T-helper 17 cell (primary cell): ENCODE measurements at places on chromosomes 12 and 14. TPM values are rescaled to one million over a fixed set of nuclear protein-coding genes. Genes with fewer than 3 reads are reported as not detected.

DNA sequence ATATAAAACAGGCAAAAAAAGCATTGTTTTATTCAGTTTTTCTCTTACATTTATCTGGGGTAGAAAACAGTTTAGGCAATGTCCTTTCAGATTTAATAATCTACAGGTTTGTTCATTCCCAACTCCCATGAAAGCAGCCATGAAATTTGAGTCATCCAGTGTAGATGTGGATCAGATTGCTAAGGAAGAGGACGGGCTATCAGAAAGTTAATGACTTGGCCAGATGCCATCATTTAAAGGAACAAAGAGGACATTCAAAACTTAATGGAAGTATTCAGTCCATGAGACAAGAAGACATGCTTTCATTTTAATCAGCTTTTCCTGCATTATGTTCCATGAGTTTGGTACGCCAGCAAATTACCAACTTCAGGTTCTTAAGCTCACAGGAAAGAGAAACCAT is 31.1 kb upstream of the POC1B start:
- H3K4me3 ChIP-seq, result no peak overlapping the region
- H3K27ac ChIP-seq, result no peak overlapping the region
- no peak for DNase-seq

DNA sequence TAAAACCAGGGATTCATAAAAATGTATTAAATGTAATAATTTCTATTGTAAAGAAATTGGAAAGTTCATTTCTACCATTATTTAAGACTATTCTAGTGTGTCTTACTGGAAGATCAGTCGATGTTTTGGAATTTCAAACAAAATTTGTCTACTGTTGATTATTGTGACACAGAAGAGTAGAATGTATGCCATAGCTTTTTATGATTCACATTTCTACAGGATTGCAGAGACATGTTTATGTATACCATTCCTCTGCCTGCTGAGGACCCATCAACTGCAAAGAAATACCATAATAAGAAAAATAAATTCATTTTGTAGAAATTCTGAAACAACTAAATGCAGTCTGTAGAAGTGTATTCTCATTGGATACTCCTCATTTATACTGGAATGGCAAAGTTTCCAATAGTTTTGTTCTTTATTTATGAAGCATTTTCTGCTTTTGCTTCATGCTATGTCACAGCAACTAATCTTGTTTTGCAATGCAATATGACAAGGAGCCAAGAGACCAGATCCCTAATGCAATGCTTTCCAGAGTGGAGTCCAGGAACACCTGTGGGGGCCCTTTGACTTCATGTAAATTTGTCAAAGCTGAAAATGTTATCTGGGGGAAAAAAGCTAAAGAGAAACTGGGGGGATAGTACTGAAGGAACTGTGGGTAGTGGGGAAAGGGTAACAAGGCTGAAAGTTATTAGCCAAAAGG is 172.9 kb upstream of the LRIG3 start:
- peaks cover 4% of the 10 kb centered on the region for H3K27me3 ChIP-seq
- no peaks in the 10 kb centered on the region for H3K36me3 ChIP-seq
- H3K27ac ChIP-seq, result no peak overlapping the region
- no peak for DNase-seq

DNA sequence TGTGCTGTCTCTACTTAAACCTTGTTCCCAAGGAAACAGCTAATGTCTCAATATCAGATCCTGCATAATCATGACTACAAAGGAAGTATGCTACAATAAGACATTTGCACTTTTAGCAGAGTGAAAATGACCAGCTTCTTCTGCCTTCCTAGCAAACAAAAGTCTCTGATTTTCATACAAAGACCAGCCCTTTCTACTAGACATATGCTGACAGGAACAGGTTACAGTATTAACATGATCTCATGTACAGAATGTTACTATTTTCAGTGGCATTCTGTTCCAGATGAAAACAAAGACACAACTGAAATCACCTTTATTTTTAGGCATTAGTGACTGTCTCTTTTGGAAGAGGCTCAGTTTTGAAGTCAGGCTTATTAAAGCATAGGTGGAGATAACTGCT is 228.6 kb downstream of the MED13L start:
- no peak overlapping the region for H3K27ac ChIP-seq
- H3K4me3 ChIP-seq, result no peak overlapping the region
- peaks cover 27% of the 10 kb centered on the region for H3K4me1 ChIP-seq

- H3K4me3 ChIP-seq, result no peak overlapping the region
- no peak for DNase-seq
- peaks cover 19% of the 10 kb centered on the region for H3K27me3 ChIP-seq
- H3K4me1 ChIP-seq, result peaks cover 3% of the 10 kb centered on the region
- no peaks in the 10 kb centered on the region for H3K36me3 ChIP-seq
Measured at GRCh38 chr12:6392504-6392903, 8.5 kb downstream of the LTBR start.

DNA sequence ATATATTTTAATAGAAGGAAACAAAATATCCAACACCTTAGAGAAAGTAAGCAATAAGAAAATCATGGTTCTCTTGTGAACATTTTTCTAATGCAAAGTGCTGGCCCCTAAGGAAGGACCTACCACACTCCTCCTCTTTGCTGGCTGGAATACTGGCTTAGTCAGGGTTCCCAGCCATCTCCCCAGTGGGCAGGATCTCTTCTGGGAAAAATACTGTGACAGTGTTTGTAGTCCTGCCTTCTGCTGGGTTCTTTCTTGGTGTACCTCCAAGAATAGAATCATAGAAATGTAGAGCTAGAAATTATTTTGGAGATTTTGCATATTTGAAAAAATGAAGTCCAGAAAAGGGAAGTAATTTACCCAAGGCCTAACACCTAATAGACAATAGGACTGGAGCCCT is 31.9 kb downstream of the KCNMB4 start:
- no peak for DNase-seq
- no peaks in the 10 kb centered on the region for H3K27me3 ChIP-seq
- no peaks in the 10 kb centered on the region for H3K4me1 ChIP-seq
- H3K27ac ChIP-seq, result no peak overlapping the region
- no peak overlapping the region for H3K4me3 ChIP-seq
- peaks cover 8% of the 10 kb centered on the region for H3K36me3 ChIP-seq

DNA sequence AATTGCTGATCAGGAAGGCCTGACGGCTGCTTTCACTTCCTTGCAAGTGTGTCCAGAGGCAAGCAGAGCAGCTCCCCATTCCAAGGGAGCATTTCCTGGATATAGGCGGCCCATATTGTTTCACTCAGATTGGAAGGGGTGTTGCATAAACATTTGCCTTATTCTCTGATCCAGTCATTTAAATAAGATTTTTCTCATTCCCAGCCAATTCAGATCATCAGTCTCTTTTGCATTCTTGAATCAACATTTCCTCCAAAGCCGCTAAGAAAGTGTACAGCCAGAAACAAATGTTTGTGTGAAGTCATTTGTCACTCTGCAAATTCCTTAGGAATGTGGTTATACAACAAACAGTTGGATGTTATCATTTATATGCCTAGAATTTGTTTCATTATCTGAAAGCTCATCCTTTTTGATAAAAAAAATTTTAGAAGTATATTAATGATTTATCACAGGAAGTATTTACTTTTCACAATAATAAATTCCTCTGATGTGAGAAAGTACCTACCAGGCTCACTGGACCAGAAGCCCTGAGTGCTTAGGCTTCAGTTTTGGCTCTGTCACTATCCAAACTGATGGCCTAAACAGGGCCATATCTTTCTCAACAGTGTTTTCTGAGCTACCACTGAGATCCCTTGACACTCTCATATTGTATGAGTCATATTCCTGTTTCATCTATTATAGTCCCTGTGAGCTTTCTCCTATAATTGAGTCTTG is 379.6 kb downstream of the CCDC91 start:
- no peak overlapping the region for H3K4me3 ChIP-seq
- H3K27me3 ChIP-seq, result no peaks in the 10 kb centered on the region
- no peak for DNase-seq
- peaks cover 2% of the 10 kb centered on the region for H3K36me3 ChIP-seq

DNA sequence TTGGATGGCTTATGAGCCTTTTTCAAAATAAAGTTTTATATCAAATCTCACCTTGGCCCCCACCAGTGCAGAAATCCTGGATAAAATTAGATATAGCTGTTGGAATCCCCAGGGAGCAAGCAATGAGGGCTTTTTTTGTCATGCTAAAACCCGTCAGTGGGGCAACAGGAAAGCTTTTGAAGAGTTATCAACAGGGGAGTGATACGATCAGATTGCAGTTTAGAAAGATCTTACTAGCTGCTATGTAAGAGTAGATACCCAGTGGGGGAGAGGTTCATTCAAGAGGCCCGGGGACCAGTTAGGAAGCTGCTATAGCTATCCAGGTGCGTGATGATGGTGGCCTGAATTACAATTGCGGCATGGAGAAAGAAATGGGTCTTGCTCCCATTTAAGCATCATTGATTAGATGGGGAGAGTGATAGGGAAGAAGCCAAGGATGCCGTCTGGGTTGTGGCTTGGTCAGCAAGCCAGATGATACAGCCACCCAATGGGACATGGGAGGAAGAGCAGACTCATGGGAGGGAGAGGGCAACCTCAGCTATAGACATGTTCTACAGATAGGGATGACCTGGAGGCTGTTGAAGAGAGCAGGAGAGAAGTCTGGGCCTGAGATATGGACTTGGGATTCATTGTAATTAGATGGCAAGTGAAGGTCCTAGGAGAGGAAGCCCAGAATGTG is 272.4 kb downstream of the DPF3 start:
- H3K36me3 ChIP-seq, result no peaks in the 10 kb centered on the region
- no peaks in the 10 kb centered on the region for H3K27me3 ChIP-seq
- no peak overlapping the region for H3K4me3 ChIP-seq
- no peak for DNase-seq

GRCh38 chr12:99847936-99848335 is 136.8 kb downstream of the ANKS1B start:
- no peaks in the 10 kb centered on the region for H3K4me1 ChIP-seq
- no peak for DNase-seq
- no peaks in the 10 kb centered on the region for H3K36me3 ChIP-seq
- H3K27ac ChIP-seq, result no peak overlapping the region
- no peak overlapping the region for H3K4me3 ChIP-seq

DNA sequence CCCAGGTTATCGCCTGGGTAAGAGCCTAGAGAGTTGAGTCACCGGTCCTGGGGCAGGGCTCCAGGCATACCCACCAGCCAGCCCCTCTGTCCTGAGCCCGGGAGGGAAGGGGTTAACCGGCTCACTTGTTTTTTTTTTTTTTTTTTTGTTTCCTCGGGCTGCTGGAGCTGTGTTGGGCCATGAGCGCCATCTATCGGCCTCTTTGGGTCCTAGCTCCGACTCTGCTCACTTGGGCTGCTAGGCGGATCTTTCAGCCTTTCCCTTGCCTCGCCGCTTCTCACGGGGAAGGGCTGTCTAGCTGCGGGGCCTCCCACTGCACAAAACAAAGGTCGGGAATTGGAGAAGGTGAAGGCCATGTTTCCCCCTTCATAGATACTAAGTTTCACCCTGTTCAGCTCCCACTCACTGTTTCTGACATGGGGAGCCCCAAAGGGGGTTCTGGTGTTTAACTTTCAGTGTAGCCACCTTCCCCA is 2.8 kb upstream of the SMUG1 start:
- H3K27ac ChIP-seq, result no peak overlapping the region
- DNase-seq, result peak; percentile 66
- H3K4me1 ChIP-seq, result peaks cover 20% of the 10 kb centered on the region
- H3K36me3 ChIP-seq, result peaks cover 11% of the 10 kb centered on the region
- no peak overlapping the region for H3K4me3 ChIP-seq
- peaks cover 51% of the 10 kb centered on the region for H3K27me3 ChIP-seq

DNA sequence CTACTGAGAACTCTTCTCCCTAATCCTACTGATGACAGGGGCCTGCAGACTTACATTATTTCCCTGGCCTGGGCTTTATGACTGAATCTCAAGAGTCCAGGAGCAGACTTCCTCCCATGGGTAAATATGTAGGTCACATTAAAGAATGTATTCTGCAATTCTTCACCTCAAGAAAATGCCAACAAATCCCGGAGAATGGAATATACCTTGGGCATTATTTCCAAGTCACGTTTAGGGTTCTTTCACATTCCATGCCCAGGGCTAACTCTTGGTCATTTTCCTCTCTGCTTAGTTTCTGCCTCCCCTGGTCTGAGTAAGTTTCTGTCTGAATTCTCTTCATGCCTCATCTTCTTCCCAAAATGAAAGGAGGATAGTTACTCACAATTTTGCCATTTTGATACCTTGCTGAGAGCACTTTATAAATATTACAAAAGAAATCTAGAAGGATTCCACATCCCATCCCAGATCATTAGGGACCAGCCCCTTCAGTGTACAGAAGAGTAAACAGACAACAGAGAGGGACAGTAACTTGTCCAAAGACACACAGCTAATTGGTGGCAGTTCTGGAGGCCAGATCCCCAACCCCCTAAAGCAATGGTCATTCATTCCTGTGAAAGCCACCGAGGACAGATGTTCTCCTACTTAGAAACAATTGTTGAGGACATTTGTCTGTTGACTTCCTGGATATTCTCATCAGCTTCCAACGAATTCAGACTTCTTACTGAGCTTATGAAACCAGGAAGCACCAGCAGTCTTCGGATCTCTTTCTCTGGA is 605 bp downstream of the PAH start:
- peak overlapping the region; percentile 82 for H3K4me3 ChIP-seq
- peak overlapping the region; percentile 35 for H3K27ac ChIP-seq
- no peaks in the 10 kb centered on the region for H3K36me3 ChIP-seq
- H3K27me3 ChIP-seq, result peaks cover 17% of the 10 kb centered on the region
- H3K4me1 ChIP-seq, result no peaks in the 10 kb centered on the region
- DNase-seq, result no peak

GRCh38 chr12:108457006-108457733 is 57.9 kb upstream of the FICD start:
- peaks cover 69% of the 10 kb centered on the region for H3K27me3 ChIP-seq
- no peaks in the 10 kb centered on the region for H3K36me3 ChIP-seq
- no peak overlapping the region for H3K27ac ChIP-seq
- no peak overlapping the region for H3K4me3 ChIP-seq
- DNase-seq, result no peak
- H3K4me1 ChIP-seq, result no peaks in the 10 kb centered on the region

- no peak for DNase-seq
- peaks cover 4% of the 10 kb centered on the region for H3K4me1 ChIP-seq
- no peak overlapping the region for H3K27ac ChIP-seq
- H3K27me3 ChIP-seq, result peaks cover 11% of the 10 kb centered on the region
Measured at GRCh38 chr14:74978416-74978947, 23.1 kb upstream of the PGF start.

CCDC38 gene
- total RNA-seq, result 0.10 TPM

TAPBPL gene
- 19.6 TPM for total RNA-seq

CCDC196 gene
- not detected for total RNA-seq
